ENCODE measurements at places on chromosomes 3 and 15. TPM values are rescaled to one million over a fixed set of nuclear protein-coding genes. Genes with fewer than 3 reads are reported as not detected.

CLDN18 gene
- not detected for total RNA-seq

DNA sequence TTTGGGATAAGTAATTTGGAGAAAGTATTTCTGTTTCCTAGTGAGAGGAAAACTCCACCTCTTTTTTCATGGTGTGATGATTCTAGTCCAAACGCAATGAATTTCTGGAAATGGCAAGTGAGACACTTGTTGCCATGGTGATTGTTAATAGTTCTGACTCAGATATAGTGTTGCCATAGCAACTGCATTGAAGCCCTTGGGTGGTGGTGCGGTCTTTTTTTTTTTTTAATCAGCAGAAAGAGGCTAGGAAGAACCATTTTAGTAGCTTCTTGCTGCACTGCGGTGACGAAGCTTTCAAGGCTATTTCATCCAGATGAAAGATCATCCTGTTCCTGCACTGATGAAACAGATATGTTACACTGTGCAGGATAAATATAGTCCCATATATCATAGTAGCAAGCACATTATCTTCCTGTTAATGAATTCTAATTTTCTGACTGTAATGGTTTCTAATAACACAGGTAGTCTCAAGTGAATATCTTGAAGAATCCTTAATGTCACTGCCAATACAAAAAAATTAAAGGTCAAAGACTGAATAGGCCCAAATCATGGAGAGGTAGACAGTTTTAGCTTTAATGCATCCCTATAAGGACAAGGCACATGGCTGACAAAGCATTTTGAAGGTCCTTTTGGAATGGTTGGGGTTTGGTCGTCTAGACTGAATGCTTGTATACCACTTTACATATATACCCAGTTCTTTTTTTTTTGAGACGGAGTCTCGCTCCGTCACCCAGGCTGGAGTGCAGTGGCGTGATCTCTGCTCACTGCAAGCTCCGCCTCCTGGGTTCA lies 125.1 kb upstream of the ZBTB20 start:
- no peak for DNase-seq

GRCh38 chr3:541062-541801 lies 344.7 kb downstream of the CHL1 start:
- no peak for DNase-seq

GRCh38 chr3:37257581-37257980 lies 83.2 kb upstream of the LRRFIP2 start:
- DNase-seq, result no peak

Measured in Peyer's patch (tissue), 4 donors.